Activated T-cell treated with anti-CD3 and anti-CD28 coated beads, Interleukin-2, amount 50 U/mL, for 48 hours (primary cell): ENCODE measurements at places on chromosomes 12 and 14.
A peak's percentile ranks its signal among the peaks of the same experiment; 100 is the strongest.

GRCh38 chr14:23168246-23168645 is 15.2 kb downstream of the SLC7A8 start:
- DNase-seq = no peak

- DNase-seq = no peak
Measured at GRCh38 chr12:120109570-120110267, 6.8 kb downstream of the RAB35 start.

DNA sequence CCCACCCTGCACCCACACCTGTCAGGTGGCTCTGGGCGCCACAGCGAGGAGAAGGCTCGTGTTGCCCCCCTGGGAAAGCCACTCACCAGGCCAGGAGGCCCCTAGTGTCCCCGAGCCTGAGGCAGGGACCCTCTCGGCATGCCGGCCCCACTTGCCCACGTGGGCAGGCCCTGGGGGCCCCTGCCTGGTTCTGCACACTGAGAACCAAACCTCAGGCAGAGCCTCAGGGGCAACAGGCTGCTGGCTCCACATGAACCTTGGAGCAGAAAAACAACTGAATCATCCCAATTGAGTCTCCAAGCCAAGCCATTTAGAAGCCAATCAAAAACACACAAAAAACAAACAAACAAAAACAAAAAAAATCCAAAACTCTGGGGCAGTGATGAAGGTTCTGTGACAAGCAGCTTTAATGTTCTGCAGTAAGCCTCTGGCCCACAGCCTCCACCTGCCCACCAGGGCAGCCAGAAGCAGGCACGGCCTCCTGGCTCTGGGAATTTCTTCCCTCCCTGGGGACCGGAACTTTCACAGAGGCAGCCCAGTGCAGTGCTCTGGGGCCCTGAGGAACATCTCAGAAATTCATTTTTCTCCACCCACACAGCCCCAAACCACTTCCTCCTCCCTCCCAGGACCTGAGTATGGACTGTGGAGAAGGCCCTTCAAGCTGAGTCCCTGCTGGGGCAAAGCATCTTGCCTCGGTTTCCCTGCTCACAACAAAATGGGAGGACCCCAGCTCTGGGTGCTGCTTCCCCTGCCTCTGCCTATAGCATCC is 90.2 kb downstream of the CHGA start:
- no peak for DNase-seq

- no peak for DNase-seq
Measured at GRCh38 chr14:31837031-31837430, 240.1 kb upstream of the ARHGAP5 start.

- no peak for DNase-seq
Measured at GRCh38 chr12:51185171-51185717, 12.3 kb upstream of the TFCP2 start.

- no peak for DNase-seq
Measured at GRCh38 chr14:56055511-56055910, 62.7 kb upstream of the PELI2 start.

- DNase-seq = no peak
Measured at GRCh38 chr14:72932893-72933292, 6.6 kb downstream of the DCAF4 start.

GRCh38 chr12:131177599-131177998 is 223.9 kb downstream of the ADGRD1 start:
- DNase-seq = no peak

GRCh38 chr14:76776428-76777251 is 15.4 kb downstream of the VASH1 start:
- no peak for DNase-seq

DNA sequence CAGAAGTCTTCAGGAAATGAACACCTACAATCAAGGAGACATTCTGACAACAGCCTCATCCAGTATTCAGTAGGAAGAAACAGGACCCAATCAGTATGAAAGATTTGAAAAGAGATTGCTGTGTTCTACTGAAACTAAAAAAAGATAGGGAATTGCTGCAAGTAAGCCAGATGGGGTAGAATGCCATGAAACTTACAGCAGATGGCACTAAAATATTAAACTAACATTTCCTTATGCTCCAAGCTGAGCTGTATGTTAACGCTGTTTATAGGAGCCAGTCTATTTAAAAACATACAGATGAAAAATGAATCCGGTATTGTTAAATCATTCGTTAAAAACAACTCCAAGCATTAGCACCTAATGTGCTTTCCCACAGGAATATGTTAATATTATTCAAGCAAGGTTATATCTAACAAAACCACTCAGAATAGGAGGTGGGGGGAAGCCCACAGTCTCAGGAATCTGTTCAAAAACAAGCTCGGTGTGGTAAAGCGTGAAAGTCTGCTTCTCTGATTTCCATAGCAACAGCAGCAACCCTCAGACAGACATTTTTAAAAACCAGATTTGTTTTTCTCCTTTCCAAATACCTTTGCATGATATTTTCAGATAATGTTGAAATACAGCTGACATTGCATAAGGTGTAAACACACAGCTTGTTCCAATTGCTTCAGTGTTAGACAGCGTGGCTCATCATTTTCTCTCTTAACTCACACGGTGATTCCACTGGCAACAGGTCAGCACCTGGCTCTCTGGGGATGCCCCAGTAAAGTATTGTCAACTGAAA is 131.4 kb upstream of the CCDC175 start:
- DNase-seq = no peak

DNA sequence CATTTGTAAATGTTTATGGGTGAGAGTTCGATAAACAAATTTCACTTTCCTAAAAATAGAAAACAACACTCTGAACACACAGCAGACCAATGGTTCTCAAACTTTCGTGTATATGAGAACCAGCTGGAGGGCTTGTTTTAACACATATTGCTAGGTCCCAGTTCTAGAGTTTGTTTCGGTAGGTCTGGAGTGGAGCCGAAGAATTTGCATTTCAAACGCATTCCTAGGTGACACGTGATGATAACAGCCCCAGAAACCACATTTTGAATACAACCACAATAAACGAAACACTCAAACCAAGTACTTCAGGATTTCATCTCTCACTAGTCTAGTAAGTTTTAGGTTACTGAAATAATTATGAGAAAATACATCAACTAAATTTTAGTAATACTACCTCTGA is 17.1 kb downstream of the SEC23A start:
- DNase-seq = no peak

DNA sequence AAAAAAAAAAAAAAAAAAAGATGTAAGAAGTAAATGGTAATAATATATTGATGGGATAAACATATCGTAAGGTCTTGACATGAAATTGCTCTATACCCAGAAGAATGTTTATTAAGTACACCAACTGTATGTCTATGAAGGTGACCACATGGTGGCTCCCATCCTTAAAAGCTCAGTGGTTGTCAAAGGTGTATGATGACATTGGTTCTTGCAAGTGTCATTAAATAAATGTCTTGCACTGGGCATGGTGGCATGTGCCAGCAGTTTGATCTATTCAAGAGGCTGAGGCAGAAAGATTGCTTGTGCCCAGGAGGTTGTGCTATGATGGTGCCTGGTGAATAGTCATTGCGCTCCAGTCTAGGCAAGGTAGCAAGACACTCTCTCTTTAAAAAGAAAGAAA is 10.4 kb downstream of the CCT2 start:
- no peak for DNase-seq

GRCh38 chr12:11991604-11992003 is 79.1 kb upstream of the BCL2L14 start:
- DNase-seq = no peak

GRCh38 chr12:29200586-29200985 is 51.5 kb downstream of the FAR2 start:
- DNase-seq = no peak

GRCh38 chr12:95286713-95287112 is 69.1 kb downstream of the VEZT start:
- DNase-seq = no peak

DNA sequence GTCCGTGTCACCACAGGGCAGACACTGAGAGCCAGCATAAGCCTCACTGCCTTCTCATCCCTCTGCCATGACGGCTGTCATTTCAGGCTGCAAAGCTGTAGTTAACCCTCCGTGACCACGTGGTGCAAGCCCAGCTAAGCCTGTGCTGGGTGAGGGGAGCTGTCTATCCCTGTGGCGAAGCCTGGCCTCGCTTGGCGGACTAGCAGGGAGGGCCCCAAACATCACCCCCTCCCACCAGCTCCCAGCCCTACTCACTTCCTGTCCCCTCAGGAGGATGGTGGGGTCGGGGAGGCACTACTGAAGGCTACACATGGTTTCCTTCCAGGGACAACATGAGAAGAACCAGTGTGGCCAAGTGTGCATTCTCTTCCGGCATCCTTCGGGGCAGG is 88.2 kb downstream of the CHGA start:
- DNase-seq = no peak

GRCh38 chr12:43308776-43309175 is 243.2 kb downstream of the ADAMTS20 start:
- no peak for DNase-seq

DNA sequence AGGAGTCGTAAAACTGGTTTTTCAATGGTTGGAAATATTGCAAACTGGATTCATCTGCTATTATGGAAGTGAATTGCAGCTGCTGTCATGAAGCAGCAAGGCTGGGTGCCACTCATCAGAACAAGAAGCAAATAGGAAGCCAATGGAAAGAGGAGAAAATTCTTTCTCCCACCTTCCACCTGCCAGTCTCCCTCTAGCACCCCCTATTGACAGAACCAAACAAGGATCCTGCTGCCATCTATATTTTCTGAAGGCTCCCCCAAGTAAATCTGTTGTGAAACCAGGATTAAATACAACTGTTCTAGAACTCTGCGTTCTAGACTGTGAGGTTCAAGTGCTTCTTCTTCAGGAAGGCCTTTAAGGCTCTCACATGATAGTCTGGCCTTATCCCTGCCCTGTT is 286.6 kb downstream of the AACS start:
- no peak for DNase-seq

DNA sequence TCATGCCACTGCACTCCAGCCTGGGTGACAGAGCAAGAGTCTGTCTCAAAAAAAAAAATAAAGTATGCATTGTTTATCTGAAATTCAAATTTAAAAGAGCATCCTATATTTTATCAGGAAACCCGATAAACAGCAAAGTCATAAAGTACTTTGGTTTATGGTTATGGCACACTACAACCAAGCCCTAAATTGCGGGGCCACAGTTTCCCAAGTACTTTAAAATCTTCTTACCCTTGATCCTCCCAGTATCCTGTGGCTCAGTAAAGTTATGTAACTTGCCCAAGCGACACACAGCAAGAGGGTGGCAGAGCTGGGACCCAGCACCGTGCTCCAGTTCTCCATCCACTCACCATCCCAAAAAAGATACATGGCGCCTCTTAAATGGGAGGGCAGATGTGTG is 35.2 kb downstream of the KSR2 start:
- no peak for DNase-seq

DNA sequence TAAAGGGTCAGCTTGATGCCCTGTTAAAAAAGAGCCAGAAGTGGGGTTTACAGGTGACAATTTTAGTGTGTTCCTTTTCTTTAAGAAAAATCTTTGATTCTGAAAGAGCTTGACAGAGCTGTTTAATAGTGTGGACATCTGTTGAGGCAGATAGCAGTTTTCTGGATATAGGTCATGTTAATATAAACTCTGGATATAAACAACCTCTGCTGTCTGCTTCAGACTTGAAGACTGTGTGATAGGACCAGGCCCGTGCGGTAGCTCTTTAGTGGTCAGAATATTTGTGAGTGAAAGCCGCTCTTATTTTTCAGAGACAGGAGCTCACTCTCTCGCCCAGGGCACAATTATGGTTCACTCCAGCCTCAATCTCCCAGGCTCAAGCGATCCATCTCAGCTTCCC is 439.9 kb upstream of the RGS6 start:
- no peak for DNase-seq

DNA sequence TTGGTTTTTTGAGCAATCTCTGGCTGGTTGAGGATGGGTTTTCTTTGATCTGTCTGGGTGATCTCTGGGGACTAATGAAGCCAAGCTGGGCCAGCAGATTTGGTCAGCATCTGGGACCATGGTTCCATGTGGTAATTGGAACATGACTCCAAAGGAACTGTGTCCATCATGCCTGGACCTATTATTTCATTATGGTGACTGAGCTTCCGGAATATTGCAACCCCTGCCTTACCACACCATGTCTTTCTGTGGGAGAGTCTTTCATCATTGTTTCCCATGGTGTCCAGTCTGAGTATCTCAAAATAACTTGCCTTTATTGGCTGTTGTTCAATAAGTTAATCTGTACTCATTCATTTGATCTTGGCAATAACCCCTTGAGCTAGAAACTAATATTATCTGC is 624.9 kb upstream of the TBX3 start:
- DNase-seq = no peak

DNA sequence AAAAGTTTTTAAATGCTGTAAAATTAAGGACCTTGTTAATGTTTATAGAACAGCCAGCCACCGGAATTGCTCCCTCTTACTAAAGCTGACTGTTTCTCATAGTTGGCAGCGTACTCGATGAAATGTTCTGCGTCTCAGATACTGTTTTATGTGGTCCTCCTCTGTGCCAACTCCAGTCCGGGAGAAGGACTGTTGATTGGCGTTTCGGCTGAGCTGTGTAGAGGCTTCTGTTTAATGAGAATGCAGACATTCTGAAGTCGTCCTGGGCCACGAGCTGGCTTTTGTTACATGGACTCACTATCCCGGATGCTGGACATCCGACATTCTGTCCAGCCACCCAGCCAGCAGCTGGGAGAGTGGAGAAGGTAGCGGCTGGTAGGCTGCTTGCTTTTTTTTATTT is 75.4 kb downstream of the WDR20 start:
- DNase-seq = no peak

DNA sequence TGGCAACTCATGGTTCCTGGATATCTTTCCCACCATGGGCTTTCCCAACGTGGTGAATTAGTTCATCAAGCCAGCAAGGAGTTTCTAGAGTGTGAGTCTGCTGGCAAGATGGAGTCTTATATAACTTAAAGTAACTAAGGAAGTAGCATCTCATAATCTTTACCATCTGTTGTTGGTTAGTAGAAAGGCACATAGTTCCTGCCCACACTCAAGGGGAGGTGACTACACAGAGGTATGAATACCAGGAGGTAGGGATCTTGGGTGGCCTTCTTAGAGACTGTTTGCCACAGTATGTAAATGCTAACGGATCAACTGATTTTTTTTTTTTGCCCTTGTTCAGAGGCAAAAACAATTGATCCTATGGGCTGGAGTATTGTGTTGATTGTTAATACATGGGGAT is 446.9 kb downstream of the ATP23 start:
- DNase-seq = no peak

- no peak for DNase-seq
Measured at GRCh38 chr12:11347810-11348209, 37.6 kb upstream of the PRB4 start.

- no peak for DNase-seq
Measured at GRCh38 chr14:94213021-94213420, 38.9 kb downstream of the PPP4R4 start.

DNA sequence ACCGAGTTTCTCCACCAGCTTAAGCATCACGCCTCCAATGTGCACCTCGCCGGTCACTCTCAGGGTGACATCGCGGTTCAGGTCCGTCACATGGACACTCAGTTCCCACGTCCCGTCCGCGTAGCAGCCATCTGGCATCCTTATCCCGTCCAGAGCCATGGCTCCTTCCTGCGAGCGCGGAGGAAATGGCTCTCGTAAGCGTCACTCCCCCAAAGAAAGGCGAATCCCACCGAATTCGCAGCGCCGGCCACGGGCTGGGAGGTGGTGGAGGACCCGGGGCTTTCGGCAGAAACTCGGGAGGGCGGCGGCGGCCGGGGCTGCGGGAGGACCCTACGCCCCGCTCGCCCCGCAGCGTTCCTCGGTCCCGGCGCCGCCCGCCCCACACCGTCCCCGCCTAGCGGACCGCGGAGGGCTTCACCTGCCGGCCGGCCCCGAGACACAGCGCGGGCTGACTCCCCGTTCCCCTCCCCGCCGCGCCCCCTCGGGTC is 396 bp downstream of the FERMT2 start:
- peak; percentile 42 for DNase-seq
